T-cell (primary cell): ENCODE measurements at places on chromosomes 16 and 17. TPM values are rescaled to one million over a fixed set of nuclear protein-coding genes. Genes with fewer than 3 reads are reported as not detected.
A peak's percentile ranks its signal among the peaks of the same experiment; 100 is the strongest.

- no peak for DNase-seq
These were observed 46.2 kb downstream of the XPO6 start for GRCh38 chr16:28165598-28165997.

DNA sequence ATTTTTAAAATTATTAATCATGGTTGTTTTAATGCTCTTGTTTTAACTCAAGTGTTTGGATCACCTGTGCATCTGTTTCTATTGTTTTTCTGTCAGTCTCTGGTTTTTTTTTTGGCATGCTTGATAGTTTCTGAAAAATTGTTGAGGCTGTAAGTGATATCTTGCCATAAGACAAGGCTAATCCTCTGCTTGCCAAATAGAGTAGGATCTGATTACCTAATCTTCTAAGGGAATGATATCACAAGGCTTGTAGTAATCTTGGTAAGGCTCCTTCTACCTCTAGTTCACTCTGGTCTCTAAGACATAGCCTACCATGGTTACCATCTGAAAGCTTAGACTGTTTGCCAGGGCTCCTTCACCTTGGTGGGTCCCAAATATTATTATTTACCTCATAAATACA lies 81.0 kb downstream of the ATF7IP2 start:
- DNase-seq: no peak

- no peak for DNase-seq
These were observed 29.4 kb upstream of the SLC38A8 start for GRCh38 chr16:84072014-84072413.

GRCh38 chr16:26768385-26769010 lies 298.2 kb upstream of the C16orf82 start:
- DNase-seq: no peak

GRCh38 chr17:30381340-30381659 lies 2.6 kb downstream of the CPD start:
- no peak for DNase-seq

- no peak for DNase-seq
These were observed 654 bp downstream of the WFDC1 start for GRCh38 chr16:84295203-84295860.

DNA sequence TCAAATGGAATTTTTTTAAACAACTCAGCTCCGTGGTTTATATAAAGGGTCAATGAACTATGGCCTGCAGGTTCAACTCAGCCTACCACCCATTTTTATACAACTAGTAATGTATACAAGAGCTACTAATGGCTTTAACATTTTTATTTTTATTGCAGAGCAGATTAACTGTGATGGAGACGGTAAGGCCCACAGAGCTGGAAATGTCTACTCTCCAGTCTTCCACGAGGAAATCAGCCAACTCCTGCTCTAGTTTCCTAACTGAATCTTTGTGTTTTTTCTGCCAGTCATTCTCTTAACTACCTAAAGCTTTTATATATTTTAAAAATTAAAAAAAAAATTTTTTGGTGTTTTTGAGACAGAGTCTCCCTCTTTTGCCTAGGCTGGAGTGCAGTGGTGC lies 385.1 kb upstream of the MAF start:
- no peak for DNase-seq

DNA sequence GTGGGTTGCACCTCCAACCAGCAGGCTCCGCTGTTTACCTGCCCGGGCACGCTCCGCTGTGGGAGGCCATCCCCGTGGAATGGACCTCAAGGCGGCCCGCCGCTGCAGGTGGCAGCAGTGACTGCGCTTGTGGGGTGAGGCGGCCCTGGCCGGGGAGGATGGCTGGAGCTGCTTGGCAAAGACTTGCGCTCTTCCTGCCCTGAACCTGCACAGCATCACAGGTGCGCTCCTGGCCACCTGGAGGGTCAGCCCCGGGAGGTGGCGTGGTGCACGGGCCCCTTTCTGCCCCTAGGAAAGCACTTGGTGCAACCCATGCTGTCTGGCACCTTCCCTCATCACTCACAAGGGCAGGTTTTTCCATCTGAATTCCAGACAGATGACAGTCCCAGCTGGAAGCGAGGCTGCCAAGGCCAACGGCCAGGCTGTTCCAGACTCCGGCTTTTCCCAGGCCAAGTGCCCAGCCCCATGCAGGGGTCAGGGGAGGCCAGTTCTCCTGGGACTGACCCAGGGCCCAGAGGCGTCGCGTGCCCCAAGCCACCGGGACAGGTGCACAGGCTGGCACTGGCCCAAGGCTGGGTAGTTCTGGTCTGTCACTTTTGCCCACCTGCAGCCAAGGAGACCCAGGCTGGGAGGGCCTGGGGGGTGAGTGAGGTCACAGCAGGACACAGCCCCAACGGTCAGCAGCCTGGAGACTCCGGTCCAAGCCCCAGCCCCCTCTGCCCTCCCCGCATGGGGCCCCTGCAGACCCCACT lies 13.3 kb downstream of the UTS2R start:
- no peak for DNase-seq

GRCh38 chr16:27169511-27170071 lies 33.7 kb upstream of the KDM8 start:
- peak; percentile 74 for DNase-seq

Gene PRKCB
- total RNA-seq: 104 TPM

Gene SLC5A10
- not detected for total RNA-seq

Gene PRR11
- total RNA-seq: 1.6 TPM

Gene ARL5C
- total RNA-seq: 0.90 TPM

Gene SLC6A2
- total RNA-seq: not detected

Gene KRTAP4-8
- not detected for total RNA-seq
